ENCODE measurements at places on chromosomes 13 and 19.

DNA sequence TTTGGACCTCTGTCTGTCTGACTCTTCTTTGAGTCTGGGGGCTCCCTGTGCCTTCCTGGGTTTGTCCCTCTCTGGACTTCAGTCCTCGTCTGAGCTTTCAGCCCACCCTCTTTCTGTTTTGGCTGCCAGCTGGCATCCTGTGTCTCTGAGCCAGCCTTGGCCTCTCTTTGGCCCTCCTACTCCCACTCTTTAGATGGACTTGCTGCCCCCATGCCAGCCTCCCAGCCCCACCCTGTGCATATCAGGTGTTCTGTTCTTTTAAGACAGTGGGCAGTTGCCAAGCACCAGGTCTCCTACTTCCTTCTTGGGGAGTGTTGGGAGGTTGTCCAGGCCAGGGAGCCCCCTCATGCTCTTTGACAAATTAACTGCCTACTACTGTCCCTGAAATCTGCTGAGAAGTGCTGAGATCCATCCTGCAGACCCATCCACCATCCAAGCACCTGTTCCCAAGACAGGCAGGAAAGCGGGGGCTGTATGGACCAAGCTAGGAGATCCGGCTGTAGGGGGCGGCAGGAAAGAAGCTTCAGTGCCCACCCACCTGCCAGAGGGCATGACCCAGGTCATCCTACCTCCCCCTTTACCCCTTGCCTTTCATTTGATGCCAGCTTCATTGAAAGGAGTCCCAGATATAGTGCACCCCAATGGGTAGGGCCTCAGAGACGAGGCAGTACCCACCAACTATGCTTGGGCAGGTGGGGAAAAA is 9.6 kb downstream of the CIC start:
- no peak for DNase-seq

DNA sequence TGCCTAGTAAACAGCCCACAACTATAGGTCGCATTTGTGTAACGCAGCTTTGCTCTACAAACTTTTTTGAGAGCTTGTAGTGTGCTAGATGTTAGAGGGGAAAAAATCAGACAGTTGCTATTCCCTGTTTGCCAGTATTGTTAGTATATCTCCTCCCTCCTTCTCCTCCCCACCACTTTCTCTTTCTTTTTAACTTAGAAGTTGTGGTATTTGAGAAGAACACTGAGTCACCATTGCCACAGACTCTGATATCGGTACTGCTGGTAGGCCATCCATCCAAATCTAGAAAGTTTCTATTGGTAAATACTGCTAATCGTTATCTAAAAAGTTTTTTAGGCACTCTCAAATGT is 666 bp downstream of the POMP start:
- no peak for DNase-seq

DNA sequence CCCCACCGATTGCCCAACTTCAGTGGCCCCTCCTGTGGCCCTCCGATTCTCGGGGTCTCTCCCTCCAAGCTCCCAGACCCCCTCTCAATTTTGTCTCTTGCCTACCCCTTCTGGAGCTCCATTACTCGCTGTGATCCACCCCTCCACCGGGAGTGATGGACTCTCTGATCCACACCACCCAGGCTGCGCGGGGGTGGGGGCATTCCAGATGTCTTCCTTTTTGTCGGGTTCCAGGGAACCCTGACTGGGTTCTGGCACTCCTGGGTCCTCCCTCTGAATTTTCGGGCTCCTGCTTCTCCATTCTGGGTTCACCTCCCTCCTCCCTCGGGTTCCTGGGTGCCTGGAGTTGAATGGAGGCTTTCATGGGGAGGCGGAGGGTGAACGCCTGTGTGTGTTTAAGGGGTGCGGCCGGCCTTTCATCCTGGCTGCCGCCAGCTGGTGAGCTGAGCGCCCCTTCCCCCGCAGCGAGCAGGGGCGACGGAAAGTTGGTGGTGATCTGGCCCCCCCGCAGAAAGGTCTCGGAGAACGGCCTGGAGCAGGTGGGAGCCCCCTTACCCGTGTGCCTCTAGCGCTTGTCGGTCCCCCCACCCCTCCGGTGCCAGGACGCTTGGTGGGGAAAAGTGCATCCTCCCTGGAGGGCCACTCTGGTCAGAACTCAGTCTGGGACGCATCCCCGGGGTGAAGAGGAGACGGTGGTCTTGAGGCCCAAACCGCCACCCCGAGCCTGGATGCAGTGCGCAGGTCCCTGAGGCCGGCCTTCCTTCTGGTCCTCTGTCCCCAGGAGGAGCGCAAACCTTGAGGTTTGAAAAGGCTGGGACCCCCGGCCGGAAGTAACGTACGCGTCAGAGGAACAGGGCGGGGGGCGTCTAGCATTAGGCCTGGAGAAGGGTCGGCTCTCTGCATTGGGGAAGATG is 1.6 kb downstream of the MISP3 start:
- DNase-seq, result peak; percentile 37

GRCh38 chr13:97640268-97640667 is 206.3 kb downstream of the RAP2A start:
- no peak for DNase-seq

All from activated CD8-positive, alpha-beta memory T cell treated with anti-CD3 and anti-CD28 coated beads for 48 hours (primary cell).